ENCODE measurements at places on chromosomes 11 and 22.

DNA sequence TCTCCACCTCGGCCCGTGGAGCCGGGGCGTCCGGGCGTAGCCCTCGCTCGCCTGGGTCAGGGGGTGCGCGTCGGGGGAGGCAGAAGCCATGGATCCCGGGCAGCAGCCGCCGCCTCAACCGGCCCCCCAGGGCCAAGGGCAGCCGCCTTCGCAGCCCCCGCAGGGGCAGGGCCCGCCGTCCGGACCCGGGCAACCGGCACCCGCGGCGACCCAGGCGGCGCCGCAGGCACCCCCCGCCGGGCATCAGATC is 439 bp downstream of the YAP1 start:
- no peak for DNase-seq

- DNase-seq = no peak
Observed at GRCh38 chr11:34302046-34302921, 55.5 kb downstream of the ABTB2 start.

DNA sequence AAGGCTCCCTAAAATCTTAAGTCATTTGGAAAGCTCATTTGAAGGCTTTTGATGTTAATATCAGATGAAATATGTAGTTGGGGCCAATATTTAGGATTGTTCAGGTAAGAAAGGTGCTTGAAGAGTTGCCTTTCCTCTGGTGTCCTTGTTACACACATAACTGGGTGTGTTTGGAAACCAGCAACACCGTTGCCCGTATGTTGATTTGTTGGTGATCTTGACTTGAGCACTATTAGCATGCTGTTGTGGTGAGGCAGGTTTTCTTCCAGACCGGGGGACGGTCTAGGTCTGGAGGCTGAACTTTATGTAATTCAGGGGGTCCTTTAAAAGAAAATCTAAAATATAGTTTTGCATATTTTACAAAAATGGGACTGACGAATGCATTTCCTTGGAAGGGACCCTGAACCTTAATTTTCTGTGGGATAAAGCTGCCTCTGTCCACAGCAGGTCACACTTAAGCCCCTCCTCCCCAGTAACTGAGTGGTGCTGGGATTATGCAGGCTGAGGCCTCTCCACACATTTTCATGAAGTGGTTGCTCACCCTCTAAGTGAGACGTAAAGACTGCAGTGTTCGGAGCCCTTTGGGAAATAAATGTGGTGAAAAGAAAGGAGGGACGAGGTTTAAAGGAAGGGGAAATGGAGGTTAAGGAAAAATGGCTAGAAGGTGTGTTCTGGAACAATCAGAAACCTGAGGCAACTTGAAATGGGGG is 1.8 kb downstream of the YWHAH start:
- no peak for DNase-seq

DNA sequence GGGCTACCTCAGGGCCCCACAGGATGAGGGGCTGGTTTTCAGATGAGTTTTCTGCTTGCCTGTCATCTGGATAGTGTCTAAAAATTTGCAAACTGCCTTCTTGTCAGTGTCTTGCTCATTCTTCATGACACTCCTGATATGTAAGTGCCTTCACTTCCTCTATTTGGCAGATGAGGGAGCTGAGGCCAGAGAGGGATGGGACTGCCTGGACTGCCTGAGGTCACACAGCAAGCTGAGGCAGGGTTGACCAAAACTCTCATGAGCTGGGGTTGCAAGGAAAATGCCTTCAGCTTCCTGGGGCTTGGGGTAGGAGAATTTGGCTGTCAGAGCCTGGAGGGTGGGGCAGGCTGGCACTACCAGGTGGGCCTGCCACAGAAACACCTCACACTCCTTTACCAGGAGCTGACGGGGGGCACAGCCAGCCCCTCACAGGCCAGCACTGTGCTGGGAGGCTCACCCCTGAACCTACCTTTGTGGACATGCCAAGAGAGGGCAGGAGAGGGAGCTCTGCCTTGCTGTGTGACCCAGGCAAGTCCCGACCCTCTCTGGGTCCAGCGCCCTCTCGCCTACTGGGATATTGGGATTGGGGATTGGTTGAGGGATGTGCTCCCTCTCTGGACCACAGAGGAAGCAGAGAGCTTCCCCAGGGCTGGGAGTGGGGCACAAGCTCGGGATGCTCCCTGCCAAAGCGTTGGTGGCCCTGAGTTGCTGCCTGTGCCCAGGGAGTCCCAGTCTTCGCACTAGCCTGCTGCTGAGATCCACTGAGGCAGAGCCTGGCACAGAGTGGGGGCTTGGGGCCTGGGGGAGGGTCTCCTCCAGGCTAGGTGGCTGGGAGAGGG is 1.9 kb upstream of the P2RY6 start:
- no peak for DNase-seq

DNA sequence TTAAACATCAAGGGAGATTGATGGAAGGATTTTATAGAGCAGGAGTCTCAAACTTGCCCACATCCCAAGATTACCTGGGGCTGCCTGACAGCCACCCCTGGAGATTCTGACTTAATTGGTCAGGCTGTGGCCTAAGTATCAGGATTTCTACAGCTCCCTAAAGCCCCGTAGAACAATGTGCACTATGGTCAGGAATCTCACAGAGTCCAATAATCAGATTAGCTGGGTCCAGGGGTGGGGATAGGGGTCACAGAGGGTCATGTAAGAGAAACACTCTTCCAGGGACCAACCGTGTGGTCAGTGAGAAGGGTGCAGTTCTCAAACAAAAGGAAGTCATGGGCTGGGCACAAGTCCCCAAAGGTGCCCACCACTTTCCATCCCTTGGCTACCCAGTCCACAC is 20.5 kb upstream of the FBLN1 start:
- no peak for DNase-seq

DNA sequence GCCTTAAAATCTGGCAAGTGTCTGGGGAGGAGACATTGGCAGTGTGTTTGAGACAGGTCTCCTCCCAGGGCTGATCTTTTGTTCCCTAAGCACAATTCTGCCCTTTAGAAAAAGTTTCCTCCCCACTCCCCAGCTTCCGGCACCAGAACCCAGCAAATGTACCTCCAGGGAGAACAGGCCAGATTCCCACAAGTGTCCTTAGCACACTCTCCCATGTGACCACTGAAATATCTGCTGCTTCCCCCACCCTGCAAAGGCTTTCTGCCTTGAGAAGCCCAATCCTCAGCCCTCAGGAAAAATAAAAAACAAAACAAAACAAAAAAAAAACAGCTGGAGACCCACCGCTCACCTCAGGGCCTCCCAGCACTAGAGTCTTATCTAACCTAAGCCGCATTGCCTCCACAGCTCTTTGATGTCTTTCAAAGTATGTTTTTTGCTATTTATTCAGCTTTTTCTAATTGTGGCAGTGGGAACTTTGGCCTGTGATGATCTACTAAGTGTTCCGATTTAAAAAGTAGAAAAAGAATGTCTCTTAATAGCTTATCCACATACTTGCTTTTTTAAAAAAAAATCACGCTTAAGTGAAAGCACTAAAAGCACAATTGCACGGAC is 29.0 kb upstream of the FBLN1 start:
- no peak for DNase-seq

- DNase-seq = no peak
Observed at GRCh38 chr11:74822170-74822569, 73.5 kb downstream of the RNF169 start.

DNA sequence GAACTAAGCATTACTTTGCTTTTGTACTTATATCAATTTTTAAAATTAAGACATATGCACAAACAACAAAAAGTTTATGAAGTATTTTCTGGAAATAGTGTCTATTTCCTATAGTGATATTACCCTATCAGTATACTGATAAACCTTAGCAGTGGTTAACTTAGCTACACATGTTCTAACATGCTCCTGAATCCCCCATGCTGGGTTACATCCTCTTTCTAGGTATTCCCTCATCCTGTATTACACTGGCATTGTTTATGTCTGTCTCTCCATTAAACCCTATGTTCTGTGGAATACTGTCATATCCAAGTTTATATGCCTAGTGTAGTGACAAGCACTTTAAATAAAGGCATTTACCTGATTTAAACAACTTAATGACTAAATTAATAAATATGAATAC is 1.8 kb upstream of the FAR1 start:
- DNase-seq = no peak

GRCh38 chr11:69721745-69722144 is 17.9 kb upstream of the FGF19 start:
- DNase-seq = no peak

DNA sequence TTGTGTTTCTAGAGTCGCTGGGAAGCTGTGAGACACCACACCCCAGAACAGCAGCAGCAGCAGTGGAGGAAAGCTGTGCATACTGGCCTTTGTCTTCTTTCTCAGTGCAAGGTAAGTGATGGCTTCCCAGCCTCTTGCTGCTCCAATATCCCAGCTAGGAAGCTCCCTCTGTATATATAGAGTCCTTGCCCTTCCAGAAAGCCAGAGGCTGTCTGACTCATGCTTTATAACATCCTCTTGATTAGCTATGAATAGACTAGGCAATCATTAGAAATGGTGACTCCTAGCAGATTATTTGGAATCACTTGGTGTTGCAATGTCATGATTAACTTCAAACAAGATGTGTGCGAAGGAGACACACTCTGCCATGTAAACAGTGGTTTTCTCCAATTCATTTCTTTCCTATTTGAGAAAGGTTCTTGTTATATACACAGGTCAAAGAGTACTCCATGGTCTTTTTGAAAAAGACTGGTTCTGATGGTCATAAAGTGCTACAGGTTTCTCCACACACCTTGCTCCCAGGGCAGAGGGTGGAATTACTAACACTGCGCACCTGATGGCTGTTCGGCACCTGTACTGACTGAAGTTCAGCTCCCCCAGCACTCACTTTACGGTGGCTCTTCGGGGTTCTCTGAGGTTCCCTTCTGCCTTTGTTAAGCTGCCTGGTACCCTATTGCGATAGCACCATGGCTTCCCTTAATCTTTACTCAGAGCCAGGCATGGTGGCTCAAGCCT is at the start of gene MMP1:
Gene MMP1, minus strand, starts transcription at position 149 of the 735 bp plus-strand sequence. Its CDS starts 68 bp downstream, at position 81.
- DNase-seq = no peak

- DNase-seq = no peak
Observed at GRCh38 chr11:86812981-86813380, 12.6 kb downstream of the PRSS23 start.

GRCh38 chr11:74070723-74071492 is 62.0 kb upstream of the UCP3 start:
- no peak for DNase-seq

DNA sequence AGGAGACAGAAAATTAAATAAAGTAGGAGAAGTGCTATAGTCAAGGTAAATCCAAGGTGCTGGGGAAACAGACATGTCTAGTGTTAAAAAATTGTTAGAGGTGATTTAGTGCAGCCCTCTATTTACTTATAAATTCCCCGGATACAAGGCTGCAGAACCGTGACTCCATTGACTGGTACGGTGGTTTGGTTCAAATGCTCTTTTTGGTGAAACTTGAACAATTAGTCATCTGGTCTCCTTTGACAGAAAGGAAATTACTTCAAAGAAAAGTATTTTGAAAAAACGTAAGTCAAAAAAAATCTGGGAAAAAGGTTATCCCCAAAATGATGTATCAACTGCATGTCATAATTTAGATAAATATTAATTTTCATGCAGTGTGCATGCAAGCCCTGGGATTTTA is 399.2 kb downstream of the CNTN5 start:
- no peak for DNase-seq

GRCh38 chr22:23054531-23055257 is 15.6 kb upstream of the GNAZ start:
- no peak for DNase-seq

- no peak for DNase-seq
Observed at GRCh38 chr11:112212710-112213109, 13.5 kb upstream of the PTS start.

GRCh38 chr11:19511413-19512183 is 201.0 kb upstream of the NAV2 start:
- DNase-seq = no peak

DNA sequence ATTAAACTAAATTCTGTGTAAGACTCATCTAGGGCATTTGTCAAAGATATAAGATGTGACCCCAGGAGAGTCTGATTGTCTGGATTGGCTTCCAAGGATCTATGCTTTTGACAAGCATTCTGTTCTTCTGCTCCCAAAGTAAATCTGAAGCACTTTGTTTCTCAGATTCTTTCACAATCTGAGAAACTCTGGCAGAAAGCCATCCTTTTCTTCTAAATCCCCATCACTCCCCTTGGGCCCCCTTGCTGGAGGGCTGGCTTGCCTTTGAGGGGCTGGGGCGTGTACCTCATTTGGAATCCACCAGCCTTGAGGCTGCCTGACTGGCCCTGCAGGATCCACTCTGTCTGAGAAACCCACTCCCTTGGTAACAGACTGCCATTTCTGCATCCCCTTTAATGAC is 173.5 kb upstream of the CTSC start:
- DNase-seq = no peak

- peak; percentile 4 for DNase-seq
Observed at GRCh38 chr11:66388780-66389386, 17.3 kb upstream of the SLC29A2 start.

DNA sequence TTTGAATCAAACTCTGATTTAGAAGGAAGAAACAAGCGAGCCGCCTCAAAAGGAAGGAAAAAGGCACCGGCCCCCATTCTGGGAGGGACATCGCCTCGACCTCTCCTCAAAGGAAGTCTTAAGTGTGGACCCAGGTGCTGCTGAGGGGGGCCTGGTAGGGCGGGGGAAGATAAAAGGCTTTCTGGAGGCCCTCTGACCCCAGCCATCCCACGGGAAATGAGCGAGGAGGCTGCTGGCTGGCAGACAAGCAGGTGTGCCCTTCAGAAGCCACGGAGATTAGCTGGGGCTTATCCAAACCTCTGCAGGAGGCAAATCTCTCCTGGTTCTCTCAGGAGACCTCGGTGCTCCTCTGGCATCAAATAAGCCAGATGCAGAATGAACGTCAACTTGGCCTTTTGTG is 171.4 kb upstream of the BLID start:
- no peak for DNase-seq

GRCh38 chr11:81070948-81071347 is 1630.1 kb upstream of the TENM4 start:
- DNase-seq = no peak

GRCh38 chr22:42695294-42695693 is 25.4 kb downstream of the A4GALT start:
- DNase-seq = no peak

DNA sequence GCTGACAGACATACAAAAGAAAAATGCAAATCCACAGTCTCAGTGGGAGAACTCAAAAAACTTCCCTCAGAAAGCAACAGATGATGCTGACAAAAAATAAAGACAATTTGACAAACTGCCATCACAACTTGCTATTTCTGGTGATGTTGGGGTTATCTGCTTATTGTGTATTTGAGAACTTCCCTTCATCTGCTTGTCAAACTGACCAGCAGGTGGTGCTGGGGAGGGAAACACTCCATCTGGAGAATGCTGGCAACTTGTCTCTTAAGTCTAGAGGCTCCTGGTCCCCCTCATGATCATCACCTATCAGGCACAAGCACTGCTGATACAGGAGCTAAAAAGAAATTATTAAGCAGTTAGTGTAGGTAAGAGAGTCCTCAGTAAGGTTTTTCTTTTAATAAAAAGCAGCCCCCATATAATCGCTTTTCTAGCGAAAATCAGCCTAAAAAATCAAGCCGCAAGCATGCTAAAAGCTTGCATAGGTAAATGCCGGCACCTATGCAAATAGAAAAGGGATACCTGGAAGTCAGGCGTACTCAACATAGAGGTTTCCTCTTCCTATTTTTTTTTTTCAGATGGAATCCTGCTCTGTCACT is 9.8 kb upstream of the FAM111B start:
- DNase-seq = peak; percentile 13

- no peak for DNase-seq
Observed at GRCh38 chr11:113204280-113204679, 110.1 kb upstream of the TTC12 start.

- DNase-seq = no peak
Observed at GRCh38 chr11:33507967-33508366, 192.7 kb downstream of the C11orf91 start.

- peak; percentile 40 for DNase-seq
Observed at GRCh38 chr11:59669611-59670009, 773 bp upstream of the PATL1 start.

GRCh38 chr11:5288108-5288905 is 13.4 kb downstream of the OR51B4 start:
- no peak for DNase-seq

- no peak for DNase-seq
Observed at GRCh38 chr22:44623771-44624510, 78.1 kb upstream of the PRR5 start.

Data from bone marrow (tissue), 2 donors.